ENCODE measurements at places on chromosomes 2 and 18.

- DNase-seq: no peak
These were observed 56.0 kb downstream of the DGKD start for GRCh38 chr2:233410196-233410760.

DNA sequence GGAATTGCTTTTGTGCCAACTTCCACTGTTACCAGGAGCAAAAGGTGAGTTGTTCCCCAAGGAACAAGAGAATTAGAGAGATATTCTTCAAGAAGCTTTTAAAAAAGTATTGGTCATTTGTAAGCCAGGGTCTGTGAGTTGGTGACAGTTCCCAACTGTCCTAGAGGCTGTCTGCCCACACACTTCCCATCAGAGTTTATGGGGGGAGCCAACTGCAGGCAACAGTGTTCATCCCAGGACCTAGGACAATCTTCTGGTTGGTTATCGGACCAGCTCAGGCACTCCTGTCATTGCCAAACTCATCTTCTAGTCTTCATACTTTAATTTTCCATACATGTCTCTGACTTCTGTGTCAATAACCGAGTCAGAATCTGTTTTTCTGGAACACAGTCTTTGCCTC, 47.5 kb upstream of the SLC8A1 start:
- DNase-seq: no peak

DNA sequence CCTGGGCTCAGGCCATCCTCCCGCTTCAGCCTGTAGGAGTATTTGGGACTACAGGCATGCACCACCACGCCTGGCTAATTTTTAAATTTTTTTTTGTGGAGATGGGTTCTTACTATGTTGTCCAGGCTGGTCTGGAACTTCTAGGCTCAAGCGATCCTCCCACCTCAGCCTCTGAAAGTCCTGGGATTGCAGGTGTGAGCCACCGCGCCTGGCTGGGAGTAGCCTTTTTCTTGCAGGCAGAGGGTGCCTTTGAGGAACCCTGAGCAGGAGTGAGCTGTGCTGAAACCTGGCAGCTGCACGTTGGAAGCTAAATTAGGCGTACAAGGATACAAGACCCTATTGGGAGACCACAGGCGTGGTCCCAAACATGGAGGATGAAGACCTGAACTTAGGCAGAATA, 8.0 kb downstream of the CTDSP1 start:
- DNase-seq: no peak

DNA sequence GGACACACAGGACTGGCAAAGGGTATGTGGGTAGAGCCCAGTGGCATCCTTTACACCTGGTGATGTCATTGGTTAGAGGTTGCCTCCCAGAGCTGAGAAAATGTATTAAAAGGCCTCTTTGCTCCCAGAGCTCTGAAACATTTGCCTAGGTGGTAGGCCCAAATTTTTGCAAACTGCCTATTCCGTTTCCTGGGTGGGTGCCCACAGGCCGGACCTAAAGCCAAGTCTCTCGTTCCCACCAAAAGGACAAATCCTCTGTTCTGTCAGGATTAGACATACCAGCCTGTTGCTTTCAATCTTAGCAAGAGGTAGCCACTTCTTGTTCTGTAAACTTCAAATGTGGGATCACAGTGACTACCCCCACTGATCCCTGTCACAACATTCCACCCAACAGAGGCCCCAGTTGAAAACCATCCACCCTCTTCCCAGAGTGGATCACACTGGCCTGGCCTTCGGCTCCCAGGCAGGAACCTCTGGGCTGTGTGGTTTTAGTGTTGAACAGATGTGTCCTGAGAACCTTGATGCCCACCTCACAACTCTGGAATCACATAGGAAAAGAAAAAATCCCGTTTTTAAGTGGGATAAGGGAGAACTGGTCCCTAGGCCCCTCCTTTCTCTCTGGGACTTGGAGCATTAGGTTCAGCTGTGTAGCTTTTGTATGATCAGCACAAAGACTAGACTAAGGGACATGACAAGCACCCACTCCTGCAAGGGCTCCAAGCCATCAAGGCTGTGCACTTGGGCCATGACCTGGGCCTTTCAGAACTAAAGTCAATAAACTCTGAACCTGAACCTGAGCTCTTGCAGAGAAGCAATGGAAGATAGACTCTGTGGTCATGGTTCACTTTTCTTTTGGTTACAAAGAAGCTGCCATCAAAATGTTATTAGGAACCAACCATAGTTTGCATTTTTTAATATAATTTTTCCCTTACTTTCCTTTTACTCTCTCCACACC, 211.3 kb downstream of the CYP26B1 start:
- no peak for DNase-seq

GRCh38 chr2:230762317-230762896, 49.8 kb downstream of the CAB39 start:
- DNase-seq: no peak

DNA sequence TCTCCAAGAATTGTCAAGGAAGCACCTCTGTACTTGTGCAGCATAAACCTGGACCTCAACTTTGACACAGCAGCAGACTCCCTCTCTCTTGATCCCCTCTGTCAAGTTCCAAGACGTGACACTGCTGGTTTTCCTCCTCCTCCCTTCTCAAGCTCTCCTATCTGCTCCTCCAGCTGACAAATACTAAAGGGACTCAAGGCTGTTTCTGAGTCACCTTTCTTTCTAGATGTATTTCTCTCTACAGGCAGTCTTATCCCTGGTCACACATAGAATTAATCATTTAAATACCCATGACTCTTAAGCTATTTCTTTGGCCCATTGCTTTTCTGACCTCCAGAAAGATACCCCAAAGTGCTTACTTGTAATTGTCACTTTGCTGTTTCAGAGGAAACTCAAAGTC, 53.5 kb downstream of the SEPTIN10 start:
- DNase-seq: no peak

GRCh38 chr2:59741840-59742239, 811.6 kb downstream of the BCL11A start:
- no peak for DNase-seq

Measured in AG09319 (cell line).